Activated CD8-positive, alpha-beta memory T cell treated with anti-CD3 and anti-CD28 coated beads for 4 hours (primary cell): ENCODE measurements at places on chromosomes 5 and 9.

DNA sequence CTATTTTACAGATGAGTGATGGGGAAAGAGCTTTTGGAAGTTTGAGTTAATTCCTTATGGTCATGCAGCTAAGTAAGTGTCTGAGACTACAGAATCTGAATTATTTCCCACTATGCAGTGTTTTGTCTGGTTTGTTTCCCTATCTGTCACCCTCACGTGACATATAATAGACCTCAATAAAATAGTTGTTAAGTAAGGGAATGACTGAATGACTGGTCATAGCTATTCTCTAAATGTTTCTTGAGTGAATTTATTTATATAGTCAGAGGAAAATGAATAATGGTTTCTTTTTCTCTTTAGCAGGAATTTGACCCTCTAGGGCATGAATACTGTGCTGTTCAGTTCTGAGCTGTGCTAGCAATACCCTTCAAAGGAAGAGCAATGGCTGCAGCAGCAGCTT, 10.3 kb downstream of the TRIM32 start:
- DNase-seq: no peak

- DNase-seq: no peak
These were observed 416.8 kb downstream of the TMEM38B start for GRCh38 chr9:106111039-106111730.

- no peak for DNase-seq
These were observed 63.4 kb downstream of the BARX1 start for GRCh38 chr9:93891549-93892310.

DNA sequence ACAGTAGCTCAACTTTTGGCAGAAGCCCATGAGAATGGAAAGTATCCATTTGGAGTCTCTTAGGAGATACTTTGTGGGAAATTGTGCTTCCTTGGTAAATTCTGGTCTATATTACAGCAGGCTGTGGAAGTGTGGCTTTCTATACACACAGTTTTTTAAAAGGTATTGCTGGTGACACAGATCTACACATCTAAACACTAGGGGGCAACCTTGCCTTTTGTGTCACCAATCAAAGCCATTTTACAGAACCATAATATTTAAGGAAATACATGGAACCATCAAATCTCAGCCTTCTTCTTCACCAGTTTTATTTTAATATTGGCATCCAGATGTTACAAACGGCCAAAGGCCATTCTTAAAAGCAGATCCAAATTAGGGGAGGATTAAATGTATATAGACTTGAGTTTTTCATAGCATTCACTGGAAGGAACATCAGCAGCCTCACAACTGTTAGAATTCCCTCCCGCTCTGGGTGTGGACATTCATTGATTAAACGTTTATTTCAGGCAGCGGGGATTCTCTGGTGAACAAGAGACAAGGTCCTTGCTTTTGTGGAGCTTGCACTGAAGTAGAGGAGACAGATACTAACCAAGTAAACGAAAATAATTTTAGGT, 132.4 kb upstream of the EPB41L4A start:
- DNase-seq: peak; percentile 2

- DNase-seq: no peak
These were observed 32.7 kb upstream of the NOTCH1 start for GRCh38 chr9:136578626-136578914.
